ENCODE measurements at places on chromosomes 13 and 19. TPM values are rescaled to one million over a fixed set of nuclear protein-coding genes. Genes with fewer than 3 reads are reported as not detected.

DNA sequence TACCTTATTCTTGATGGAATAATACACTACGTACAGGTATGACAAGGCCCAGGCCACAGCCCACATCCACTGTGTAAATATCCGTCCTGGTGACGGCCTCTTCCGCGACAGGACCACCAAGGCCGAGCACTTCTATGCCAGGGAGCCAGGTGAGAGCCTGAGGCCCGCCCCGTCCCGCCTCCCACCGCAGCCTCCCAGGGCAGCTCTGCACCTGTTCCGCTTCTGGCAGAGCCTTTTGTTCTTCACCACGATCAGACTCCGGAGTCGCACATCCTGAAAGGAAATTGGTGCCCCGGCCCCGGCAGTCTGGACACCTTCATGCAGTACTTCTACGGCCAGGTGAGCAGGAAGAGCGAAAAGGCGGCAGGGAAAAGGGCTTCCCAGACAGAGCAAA is 10.6 kb upstream of the ZNF358 start:
- no peak for DNase-seq

DNA sequence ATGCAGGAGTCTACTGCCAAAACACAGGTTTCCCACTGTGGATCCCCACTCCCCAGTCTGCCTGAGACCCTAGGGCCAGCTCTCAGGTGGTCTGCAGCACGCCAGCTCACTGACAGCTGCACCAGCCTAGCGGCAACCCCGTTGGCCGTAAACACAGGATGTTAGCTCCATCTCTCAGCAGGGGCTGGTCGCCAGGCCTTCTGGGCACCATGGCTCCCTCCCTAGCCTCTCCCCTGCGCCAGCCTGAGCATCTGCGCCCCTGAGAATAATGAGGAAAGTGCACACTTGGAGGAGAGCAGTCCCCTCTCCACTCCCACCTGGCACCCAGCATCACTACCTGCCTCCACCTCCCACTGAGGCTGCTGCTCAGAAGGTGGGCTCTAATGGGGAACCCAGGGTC is 20.8 kb upstream of the EPHX3 start:
- DNase-seq: no peak

DNA sequence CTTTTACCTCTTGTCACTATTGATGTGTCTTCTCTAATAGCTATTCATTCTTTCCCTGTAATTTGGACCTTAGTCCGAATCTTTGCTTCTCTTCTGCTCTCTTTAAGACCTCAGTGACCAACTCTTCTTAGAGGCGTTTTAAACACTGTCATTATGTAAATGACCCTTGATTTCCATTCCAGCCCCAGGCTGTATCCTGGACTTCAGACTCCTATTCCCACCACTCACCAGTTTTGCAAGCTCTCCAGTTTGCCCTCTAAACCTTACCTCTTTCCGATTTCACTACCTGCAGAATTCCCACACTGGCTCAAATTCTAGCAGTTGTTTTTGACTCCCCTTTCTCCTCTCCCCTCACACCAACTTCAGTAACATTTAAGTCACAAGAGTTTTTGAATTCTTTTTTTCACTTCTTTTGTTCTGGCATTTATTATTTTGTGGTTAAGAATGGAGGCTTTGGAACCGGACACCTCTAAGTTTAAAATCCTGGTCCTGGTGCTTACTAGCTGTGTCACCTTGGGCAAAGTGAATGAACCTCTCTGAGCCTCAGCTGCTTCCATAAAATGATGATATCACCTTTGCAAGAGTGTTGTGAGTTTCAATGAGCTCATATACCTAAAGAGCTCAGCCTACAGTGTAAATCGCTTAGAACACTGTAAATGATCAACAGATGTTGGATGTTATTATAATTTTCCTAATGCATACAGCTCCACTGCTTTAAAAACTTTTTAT is 13.6 kb upstream of the HMGB1 start:
- no peak for DNase-seq

CKM gene
- total RNA-seq: not detected

CGB1 gene
- not detected for total RNA-seq

TLE6 gene
- 6.9 TPM for total RNA-seq

DNA sequence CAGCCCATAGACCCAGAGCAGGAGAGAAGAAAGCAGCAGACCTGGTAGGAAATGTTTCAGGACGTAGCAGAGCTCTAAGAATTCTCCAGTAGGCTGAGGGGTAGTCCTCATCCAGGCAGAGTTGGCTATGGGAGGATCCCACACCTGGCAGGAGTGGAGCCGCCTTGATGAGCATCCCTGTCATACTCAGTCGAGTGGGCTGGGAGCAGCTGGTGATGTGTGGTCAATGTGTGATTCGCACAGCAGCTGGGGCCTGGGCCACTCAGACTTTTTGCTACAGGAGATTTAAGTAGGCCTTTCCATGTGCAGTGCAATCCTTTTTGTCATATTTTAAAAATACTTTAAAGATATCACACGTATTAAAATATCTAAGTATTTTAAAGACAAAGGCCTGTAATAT is 56.6 kb downstream of the MYO16 start:
- DNase-seq: no peak

LILRA1 gene
- not detected for total RNA-seq

DNA sequence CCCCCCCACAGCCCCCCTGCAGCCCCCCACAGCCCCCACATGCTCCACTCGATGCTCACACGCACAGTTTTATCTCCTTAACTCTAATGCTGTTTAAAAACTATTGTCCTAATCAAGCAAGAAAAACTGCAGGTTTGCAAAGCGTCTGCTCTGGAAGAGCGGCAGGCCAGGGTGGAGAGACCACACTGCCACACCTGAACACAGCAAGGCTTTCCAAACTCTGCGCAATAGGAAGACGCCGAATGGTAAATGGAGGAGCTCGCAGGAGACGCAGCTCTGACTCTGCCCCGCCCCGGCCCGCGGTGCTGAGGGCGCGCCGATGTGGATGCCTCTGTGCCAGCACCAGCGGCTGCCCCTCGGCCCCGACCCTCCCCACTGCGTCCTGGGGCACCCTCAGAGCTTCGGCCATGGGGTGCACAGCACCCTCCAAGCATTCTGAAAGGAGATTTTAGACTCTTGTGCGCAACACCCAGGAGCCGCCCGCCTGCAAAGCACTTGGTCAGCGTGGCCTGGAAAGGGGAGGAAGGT is 32.4 kb downstream of the RASA3 start:
- DNase-seq: no peak

DNA sequence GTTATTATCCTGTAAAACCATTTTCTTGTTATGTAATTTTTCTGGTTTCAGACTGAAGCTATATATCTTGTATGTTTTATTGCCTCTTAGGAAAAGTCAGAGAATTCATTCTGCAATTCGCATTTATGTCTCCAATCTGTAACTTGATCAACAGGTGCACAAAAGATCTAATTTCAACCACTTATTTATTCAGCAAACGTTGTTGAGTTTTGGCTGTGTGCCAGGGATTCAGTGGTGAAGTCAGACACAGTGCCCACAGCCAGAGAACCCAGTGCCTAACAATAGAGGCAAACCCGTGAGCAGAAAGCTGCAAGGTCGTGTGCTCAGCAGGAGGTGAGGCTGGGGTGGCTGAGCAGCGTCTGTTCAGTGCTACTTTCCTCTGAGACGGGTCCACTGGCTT is 119.5 kb upstream of the MCF2L start:
- DNase-seq: no peak

All from mesothelial cell of epicardium (in vitro differentiated cells).